Stimulated activated CD4-positive, alpha-beta T cell treated with anti-CD3 and anti-CD28 coated beads, Interleukin-2, amount 100 ng/mL, for 48 hours (primary cell): ENCODE measurements at places on chromosomes 2 and 18.
A peak's percentile ranks its signal among the peaks of the same experiment; 100 is the strongest.

- no peak for DNase-seq
Measured at GRCh38 chr2:40450796-40451430, 977 bp downstream of the SLC8A1 start.

GRCh38 chr2:39893616-39894015 lies 114.6 kb upstream of the THUMPD2 start:
- DNase-seq: no peak

GRCh38 chr2:212089873-212090272 lies 448.7 kb downstream of the ERBB4 start:
- DNase-seq: no peak

- DNase-seq: no peak
Measured at GRCh38 chr2:109402180-109402579, 211.6 kb downstream of the SEPTIN10 start.

DNA sequence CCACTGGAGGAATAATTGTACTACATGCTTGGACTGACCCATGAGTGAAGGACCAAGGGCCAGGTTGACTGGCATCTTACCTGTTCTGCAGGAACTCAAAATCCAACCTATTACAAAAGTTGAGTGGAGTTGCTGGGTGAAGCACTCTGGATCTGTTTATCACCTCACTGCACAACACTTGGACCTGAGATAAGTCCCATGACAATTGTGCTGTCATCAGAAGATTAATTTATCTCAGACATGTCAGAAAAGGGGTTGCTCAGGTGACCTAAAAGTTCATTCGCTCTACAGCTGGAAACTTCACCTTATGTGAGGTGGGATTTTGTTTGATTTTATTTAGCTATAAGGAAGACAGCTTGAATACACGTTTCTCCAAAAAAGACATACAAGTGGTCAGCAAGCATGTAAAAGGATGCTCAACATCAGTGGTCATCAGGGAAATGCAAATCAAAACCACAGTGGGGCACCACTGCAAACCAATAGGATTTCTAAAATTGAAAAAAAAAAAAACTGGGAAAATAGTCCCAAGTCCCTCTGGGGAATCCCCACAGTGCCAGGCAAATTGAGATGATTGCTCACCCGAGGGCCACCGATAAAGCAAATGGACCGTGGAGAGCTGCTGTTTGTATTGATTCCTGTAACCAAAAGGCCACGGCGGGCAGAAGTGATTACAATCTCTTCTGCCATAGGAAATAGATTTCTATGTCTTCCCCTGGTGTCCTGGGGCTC lies 65.8 kb upstream of the SLC35F5 start:
- DNase-seq: no peak

GRCh38 chr18:4068552-4069158 lies 386.5 kb downstream of the DLGAP1 start:
- peak; percentile 39 for DNase-seq

DNA sequence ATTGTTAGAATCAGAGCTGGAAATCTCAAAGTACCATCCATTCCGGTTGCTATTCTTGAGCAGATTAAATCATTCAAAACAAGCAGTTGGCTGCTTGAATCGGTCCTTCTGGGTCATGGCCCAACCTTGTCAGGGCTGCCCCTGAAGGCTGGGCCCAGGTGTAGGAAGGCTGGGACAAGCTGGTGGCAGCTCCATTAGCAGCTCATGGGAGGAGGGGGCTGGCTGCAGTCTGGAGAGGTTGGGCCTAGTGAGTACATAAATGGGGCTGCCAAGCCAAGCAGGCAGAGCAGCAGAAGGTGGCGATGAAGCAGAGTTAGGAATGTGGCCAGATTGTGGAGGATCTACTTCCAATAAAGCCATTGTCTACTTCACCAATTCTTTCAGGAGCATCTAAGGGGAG lies 81.4 kb downstream of the ADCYAP1 start:
- no peak for DNase-seq

DNA sequence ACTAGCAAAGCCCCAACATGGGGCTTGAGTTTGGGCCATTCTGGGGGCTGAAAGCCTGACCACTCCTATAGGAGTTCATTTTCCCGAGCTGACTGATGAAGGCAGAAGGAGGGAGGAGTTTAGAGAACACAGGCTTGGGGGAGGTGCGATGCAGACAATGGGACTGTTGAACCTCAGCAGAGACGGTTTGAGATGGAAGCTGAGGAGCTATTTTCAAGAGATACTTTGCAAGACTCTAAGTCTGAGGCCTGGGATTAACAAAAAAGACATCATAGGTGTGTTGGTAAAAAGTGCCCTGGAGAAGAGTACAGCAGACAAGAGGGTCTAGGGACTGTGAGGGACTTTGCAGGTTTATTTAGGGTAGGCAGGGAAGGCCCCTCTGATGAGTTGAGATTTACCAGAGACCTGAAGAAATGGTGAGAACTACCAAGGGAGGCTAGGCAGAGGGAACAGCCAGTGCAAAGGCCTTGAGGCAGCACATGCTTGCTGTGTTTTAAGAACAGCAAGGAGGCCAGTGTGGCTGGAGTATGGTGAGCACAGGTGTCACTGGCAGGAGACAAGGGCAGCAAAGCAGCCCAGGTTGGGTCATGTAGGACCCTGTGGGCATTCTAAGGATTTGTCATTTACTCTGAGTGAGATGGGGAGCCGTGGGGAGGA lies 31.6 kb downstream of the PCBP1 start:
- no peak for DNase-seq

- DNase-seq: no peak
Measured at GRCh38 chr2:200677721-200678532, 92.1 kb downstream of the AOX1 start.

DNA sequence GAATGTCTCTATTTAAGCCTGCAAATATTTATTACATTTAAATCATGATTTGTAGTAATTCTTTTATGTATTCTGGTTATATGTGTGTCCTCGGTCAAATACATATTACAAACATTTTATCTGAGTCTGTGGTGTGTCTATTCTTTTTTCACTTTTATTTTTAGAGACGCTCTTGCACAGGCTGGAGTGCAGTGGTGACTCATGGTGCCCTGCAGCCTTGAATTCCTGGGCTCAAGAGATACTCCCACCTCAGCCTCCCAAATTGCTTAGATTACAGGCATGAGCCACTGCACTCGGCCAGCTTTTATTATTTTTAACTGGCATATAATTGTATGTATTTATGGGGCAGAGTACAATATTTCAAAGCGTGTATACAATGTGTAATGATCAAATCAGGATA lies 47.5 kb downstream of the ARID5A start:
- no peak for DNase-seq

- DNase-seq: no peak
Measured at GRCh38 chr2:197920088-197920487, 115.7 kb downstream of the PLCL1 start.

DNA sequence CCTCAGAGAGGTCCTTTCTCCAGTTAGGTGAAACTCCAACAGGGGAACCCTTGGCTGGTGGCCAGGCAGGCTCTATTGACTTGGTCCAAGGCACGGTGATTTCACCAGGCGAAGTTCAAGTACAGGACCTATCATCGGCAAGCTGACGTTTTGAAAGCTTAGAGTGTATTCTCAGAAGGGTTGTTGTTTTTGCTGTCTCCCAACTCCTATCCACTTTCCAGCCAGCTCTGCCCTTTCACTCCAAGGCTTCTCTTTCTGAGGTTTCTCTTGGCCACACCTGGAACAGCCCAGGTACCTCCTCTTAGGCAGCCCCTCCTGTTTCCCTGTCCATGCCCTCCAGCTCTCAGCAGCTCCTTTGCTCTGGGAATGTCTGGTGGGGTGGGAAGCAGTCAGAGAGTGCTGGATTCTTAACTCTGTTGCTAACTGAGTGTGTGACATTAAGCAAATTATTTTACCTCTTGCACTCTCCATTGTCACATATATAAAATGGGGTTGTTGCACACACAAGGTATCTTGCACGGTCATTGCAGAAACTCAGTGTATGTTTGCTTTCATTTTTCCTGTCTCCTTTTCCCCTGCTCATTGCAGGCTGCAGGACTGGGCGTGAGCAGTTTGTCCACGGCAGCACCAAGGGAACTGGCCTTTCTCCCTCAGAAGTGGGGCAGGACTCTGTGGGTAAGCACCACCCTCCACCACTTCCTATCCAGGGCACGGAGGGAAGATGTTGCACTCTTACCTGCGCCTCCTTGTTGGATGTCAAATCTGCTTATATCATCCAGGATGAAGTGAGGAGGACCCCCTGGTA lies 30.2 kb downstream of the CAPN13 start:
- no peak for DNase-seq

DNA sequence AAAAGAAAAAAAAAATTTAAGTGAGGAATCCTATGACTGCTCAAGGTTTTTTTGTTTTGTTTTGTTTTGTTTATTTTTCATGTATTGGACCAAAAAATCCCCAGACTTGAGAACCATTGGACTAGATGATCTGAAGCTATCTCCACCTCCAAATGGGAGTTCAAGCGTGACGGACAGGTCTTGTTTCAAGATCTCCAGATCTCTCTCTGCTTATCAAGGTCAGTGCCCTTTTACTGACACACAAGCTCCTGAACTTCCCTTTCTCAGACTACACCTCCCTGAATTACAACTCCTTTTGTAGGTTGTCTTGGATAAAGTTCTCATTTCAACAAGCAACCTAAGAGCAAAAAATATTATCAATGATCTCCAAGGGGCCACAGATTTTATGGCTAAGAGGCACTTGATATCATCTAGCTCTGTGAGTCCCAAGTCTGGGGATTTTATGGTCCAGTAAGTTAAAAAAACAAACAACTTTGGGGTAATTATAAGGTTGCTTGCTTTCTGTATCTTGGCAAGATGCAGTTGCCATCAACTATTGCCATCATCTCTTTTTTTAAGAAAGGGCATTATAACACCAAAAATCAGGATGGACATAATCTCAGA lies 396.0 kb upstream of the ATP5MC3 start:
- no peak for DNase-seq
